Uterus (tissue), 4 donors: ENCODE measurements at places on chromosomes 5 and 9. TPM values are rescaled to one million over a fixed set of nuclear protein-coding genes. Genes with fewer than 3 reads are reported as not detected.

DNA sequence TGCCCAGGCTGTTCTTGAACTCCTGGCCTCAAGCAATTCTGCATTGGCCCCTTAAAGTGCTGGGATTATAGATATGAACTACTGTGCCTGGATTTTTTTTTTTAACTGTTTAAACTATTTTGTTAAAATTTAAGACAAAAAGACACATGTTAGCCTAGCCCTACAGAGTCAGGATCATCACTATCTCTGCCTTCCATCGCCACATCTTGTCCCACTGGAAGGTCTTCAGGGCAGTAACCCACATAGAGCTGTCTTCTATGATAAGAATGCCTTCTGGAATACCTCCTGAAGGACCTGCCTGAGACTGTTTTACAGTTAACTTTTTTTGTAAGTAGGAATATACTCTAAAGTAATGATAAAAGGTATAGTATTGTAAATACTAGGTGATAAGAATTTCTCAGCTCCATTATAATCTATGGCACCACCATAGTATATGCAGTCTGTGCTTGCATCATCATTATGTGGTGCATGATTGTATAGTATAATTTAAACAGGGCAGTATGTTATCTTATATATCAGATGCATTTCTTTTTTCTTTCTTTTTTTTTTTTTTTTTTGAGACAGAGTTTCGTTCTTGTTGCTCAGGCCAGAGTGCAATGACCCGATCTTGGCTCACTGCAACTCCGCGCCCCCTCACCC is 52.7 kb downstream of the DENND4C start:
- H3K27me3 ChIP-seq, result no peaks in the 10 kb centered on the region
- H3K4me1 ChIP-seq, result peaks cover 5% of the 10 kb centered on the region
- DNase-seq, result no peak
- H3K27ac ChIP-seq, result no peak overlapping the region
- no peaks in the 10 kb centered on the region for H3K36me3 ChIP-seq
- no peak overlapping the region for H3K4me3 ChIP-seq

DNA sequence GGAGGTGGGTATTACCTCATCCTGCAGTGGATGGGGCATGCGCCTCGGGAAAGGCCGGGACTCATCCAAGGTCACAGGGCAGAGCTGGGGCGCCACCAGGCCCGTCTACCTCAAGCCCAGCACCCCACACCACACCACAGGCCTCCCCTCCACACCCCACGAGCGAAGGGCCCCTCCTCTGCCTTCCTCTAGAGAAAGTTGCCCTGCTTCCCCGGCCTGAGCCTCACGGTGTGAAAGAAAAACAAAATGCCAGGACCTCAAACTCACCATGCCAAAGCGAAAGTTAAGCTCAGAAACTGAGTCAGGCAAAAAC is 161.1 kb downstream of the COL23A1 start:
- no peak for DNase-seq
- no peaks in the 10 kb centered on the region for H3K4me1 ChIP-seq
- H3K4me3 ChIP-seq, result no peak overlapping the region
- H3K36me3 ChIP-seq, result no peaks in the 10 kb centered on the region
- no peaks in the 10 kb centered on the region for H3K27me3 ChIP-seq

DNA sequence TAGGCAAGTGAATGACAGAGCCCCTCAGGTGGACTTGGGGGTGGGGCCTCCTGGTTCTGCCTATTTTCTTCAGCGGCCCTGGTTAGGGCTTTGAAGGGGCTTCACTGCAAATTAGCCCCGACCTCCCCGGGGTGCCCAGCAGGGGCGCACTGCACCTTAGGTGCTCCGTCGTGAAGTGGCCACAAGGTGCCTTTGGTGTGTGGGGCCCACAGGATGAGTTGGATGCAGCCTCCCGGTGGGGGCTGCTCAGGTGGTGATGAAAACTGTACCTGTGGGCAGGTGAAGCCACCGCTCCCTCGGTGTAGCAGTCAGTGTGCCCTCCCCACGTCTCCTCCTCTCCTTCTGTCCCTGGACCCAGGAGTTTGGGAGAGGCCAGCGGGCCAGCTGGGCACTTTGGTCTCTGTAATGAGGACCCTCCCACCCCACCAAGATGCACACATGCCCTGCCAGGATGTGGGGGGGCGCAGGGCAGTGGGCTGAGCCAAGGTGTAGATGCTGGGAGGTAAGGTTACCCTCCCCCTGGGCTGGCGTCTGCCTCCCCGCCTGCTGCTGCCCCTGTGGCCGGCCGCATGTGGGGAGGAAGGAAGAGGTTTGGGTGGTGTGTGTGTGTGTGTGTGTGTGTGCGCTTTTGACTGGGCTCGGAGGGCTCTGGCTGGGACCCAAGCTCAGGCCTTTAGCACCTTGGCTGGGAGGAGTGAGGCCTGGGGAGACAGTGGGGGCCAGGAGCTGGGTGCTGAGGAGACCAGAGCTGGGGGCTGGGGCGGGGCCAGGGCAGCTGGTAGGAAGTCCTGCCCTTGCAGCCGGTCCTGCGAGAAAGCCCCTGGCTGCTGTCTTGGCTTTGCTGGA is 55.6 kb downstream of the RXRA start:
- H3K27ac ChIP-seq, result no peak overlapping the region
- H3K27me3 ChIP-seq, result no peaks in the 10 kb centered on the region
- no peaks in the 10 kb centered on the region for H3K36me3 ChIP-seq
- peaks cover 66% of the 10 kb centered on the region for H3K4me1 ChIP-seq
- DNase-seq, result peak; percentile 46

DNA sequence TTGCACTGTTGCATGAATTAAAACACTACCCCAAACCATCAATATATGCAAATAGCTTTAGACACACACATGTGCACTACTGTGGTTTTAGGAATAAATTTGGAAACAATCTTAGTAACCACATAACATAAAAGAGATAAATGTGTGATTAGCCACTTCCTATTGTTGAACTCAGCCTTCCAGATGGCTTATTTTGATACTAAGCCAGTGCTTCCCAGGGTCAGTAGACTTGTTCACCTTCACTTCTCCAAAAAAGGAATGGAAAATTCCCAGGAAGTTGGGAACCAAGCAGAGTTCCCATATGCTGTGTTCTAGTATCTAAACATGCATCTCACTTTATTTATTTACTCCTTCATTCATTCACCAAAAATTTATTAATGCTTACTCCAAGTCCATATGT is 47.8 kb downstream of the SVEP1 start:
- H3K4me3 ChIP-seq, result no peak overlapping the region
- no peaks in the 10 kb centered on the region for H3K36me3 ChIP-seq
- no peak for DNase-seq
- no peaks in the 10 kb centered on the region for H3K27me3 ChIP-seq

DNA sequence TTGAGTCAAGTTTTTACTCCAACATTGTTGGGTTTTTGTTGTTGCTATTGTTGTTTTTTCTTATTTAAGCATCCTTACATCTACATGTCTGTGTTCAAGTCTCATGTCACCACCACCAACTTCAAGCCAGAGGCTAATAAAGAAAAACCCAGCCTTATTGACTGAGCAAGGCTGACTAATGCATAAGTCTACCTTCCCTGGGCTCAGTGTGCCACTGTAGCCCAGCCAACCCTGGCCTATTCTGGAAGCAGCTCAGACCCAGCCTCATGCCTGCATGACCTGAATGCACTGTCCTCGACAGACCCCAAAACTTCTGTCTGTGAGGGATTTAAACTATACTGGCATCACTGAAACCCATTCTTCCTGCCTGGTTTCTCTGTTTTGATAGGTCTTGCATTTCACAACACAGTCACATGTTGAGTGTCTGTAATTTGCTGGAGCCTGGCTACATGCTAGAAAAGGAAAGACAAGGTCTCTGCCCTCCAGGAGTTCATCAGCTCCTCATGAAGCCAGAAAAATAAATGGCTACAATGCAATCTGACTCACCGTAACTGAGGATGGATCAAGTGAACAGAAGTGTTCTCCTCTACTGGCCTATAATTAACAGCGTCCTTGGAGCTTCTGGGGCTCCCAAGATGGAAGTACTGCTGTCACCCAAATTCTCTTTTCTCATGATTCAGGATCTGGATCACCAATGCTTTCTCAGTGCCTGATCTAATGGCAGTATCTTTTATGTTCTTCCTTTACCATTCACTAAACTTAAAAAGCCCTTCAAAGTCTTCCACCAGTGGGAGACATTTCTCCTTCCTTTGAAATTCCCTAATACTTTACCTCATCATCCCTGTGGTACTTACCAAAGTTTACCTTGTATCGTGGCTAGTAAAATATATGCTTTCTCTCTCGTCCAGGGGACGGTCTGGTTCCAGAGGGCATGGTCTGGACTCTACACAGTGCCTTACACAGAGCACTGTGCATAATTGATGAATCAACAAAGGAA is 103.9 kb upstream of the IFNE start:
- H3K27ac ChIP-seq, result no peak overlapping the region
- H3K36me3 ChIP-seq, result no peaks in the 10 kb centered on the region
- no peaks in the 10 kb centered on the region for H3K4me1 ChIP-seq
- no peaks in the 10 kb centered on the region for H3K27me3 ChIP-seq

DNA sequence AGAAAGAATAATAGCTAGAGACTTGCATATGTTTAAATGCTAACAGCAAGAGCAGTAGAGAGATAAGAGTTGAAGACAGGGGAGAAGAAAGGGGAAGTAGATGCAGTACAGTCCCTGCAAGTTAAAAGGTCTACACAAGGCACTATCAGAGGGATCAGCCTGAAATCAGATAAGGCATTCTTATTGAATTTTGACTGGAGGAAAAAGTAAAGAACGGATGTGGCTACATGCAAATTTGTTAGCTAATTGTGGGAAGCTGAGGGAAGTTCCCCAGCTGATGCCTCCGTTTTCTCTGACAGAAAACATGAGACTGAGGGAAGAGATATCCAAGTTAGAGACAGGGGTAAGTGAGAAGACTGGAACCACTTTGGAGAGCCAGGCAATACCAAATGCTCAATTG is 12.9 kb upstream of the RHOBTB3 start:
- no peaks in the 10 kb centered on the region for H3K36me3 ChIP-seq
- H3K27ac ChIP-seq, result no peak overlapping the region
- H3K27me3 ChIP-seq, result no peaks in the 10 kb centered on the region
- DNase-seq, result no peak

The ADAMTSL2 gene
- 3.0 TPM for total RNA-seq
